ENCODE measurements at places on chromosomes 13 and 19.

GRCh38 chr19:53903055-53903680, 5.9 kb upstream of the CACNG7 start:
- DNase-seq = no peak

- DNase-seq = no peak
These were observed 106.4 kb upstream of the MLNR start for GRCh38 chr13:49113526-49114286.

DNA sequence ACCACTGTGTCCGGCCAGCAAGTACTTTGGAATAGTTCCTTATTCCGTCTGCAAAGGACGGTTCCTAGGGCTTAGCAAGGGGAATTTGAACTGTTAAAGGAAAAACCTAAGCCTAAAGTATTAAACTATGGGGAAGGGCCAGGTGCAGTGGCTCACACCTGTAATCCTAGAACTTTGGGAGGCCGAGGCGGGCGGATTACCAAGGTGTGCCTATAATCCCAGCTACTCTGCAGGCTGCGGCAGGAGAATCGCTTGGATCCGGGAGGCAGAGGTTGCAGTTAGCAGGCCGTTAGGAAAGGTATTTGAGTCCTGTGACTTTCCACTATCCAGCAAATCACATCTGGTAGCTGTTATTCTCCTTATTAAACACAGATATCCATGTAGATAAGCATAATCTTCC, 9.4 kb upstream of the RAB20 start:
- no peak for DNase-seq

- DNase-seq = no peak
These were observed 138.0 kb downstream of the MIPEP start for GRCh38 chr13:23751195-23751594.
